ENCODE measurements at places on chromosomes 7 and 10. TPM values are rescaled to one million over a fixed set of nuclear protein-coding genes. Genes with fewer than 3 reads are reported as not detected.

IFIT3 gene
- total RNA-seq = 193 TPM

PVRIG gene
- total RNA-seq = not detected

MRLN gene
- total RNA-seq = not detected

GIMAP8 gene
- total RNA-seq = not detected

C7orf33 gene
- not detected for total RNA-seq

NUTM2D gene
- total RNA-seq = 6.2 TPM

SFRP4 gene
- total RNA-seq = 0.19 TPM

GHRHR gene
- not detected for total RNA-seq

CYP26A1 gene
- 0.53 TPM for total RNA-seq

GRCh38 chr7:18494821-18495408 lies 634 bp upstream of the HDAC9 start:
- peak overlapping the region; percentile 57 for H3K4me3 ChIP-seq
- no peaks in the 10 kb centered on the region for H3K36me3 ChIP-seq
- peaks cover 15% of the 10 kb centered on the region for H3K4me1 ChIP-seq
- DNase-seq = peak; percentile 78

DNA sequence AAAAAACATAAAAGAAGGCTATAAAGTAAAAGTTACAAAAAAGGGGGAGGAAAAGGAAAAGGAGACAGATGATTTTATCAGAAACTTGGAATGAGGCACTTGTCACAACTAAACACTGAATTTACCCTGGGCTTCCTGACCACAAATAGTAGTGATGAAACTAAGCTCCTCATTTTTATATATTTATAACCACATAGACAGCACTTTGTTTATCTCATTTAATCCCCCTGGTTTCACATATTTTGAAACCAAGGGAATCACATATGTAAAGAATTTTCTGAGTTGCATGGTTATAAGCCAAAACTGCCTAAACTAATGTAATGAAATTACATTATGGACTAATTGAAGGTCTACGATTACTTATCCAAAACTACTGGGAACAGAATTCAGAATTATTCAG lies 39.6 kb upstream of the MET start:
- H3K27ac ChIP-seq = no peak overlapping the region
- no peaks in the 10 kb centered on the region for H3K27me3 ChIP-seq
- H3K36me3 ChIP-seq = no peaks in the 10 kb centered on the region
- H3K4me1 ChIP-seq = peaks cover 15% of the 10 kb centered on the region
- H3K4me3 ChIP-seq = no peak overlapping the region
- peak; percentile 19 for DNase-seq

DNA sequence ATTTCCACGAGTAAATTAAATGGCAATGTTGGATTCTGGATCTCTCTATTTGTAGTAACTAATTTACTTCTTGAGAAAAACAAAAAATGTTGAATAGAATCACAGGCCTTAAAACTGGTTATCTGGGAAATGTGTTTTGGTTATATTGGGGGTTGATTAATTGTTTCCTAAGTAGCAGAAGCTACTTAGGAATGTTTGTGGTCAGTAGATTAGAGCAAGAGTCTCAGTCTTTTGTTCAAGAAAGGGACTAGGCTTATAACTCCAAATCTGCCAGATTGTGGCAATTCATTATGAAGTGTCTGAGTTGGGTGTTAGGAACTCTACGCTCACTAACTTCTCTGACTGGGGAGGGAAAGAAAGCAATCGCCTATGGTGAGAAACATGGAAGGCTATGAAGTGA lies 244.3 kb upstream of the PHYHIPL start:
- peak; percentile 97 for DNase-seq
- no peaks in the 10 kb centered on the region for H3K36me3 ChIP-seq

DNA sequence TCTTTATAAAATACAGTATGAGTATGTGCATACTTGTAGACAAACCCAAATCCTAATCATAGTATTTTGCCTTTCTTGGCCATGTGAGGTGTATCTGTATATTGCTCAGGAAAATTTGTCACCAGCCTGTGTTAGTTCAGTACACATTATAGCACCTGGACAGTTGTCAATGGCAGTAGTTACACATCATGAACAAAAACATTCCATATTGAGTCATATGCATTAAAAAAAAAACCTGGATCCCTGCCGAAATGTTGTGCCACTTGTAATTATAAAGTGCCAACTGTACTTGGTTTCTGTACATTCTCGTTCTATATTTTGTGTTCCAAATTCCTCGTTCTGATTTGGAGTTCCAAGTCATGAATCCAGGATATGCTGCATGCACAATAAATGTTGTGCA lies 410.4 kb downstream of the INHBA start:
- H3K27ac ChIP-seq = no peak overlapping the region
- no peaks in the 10 kb centered on the region for H3K36me3 ChIP-seq
- no peaks in the 10 kb centered on the region for H3K27me3 ChIP-seq
- no peaks in the 10 kb centered on the region for H3K4me1 ChIP-seq
- H3K4me3 ChIP-seq = no peak overlapping the region

DNA sequence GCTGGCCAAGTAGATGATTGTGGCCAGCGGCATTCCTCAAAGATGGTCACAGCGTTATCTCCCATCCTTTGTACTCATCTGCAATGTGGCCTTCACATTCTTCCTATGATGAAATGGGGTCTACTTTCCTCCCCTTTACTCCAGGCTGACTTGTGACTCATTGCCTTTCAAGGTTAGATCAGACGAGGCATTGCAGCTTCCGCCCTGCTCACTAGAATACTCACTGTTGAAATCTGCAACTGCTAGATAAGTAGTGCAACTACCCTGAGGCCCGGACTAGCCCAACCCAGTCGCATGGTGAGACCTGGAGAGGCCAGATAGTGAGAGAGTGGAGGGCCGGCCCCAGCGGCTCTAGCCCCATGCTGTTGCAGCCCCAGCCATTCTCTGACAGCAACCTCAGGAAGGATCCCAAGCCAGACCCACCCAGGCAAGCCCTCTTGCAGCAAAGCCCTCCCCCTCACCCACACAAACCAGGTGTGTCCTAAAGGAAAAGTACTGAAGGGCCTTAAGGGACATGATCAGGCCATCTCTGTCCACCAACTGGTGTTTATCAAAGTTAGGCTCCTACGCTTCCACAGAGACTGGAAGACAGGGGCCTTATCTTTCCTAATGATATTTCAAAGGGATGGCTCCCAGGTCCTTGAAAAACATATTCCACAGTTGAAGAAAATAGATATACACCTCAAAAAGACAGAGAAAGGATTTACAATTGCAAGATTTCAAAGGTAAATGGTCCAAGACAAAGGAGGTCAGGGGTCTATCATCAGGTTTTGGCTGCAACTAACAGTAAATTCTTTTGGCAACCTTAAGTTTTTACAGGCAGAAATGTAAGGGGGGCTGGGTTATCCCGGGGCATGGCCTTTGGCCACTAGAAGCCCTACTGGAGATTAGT lies 107.2 kb upstream of the TRIM24 start:
- no peak overlapping the region for H3K27ac ChIP-seq
- no peak for DNase-seq
- H3K36me3 ChIP-seq = no peaks in the 10 kb centered on the region
- H3K4me1 ChIP-seq = no peaks in the 10 kb centered on the region
- no peak overlapping the region for H3K4me3 ChIP-seq

DNA sequence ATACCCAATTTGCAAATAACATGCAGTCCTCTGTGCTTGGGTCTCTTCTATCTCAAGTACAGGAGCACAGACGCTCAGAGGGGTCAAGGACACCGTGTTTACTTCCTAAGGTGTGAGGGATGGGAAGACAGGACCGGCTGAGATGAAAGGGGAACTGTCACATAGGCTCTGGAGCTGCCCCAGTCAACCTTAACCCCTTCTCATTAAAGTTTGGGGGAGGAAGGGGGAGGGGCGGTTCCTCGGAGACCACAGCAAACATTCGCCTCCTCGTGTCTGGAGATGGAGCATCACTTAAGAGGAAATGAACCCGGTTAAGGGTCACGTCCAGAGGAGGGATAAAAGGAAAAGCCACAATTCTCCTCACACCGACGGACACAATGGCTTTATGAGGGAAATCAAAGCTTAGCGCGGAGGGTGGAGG lies 1.1 kb downstream of the SH3PXD2A start:
- peak overlapping the region; percentile 69 for H3K4me3 ChIP-seq
- peaks cover 41% of the 10 kb centered on the region for H3K4me1 ChIP-seq
- no peaks in the 10 kb centered on the region for H3K27me3 ChIP-seq
- no peaks in the 10 kb centered on the region for H3K36me3 ChIP-seq

DNA sequence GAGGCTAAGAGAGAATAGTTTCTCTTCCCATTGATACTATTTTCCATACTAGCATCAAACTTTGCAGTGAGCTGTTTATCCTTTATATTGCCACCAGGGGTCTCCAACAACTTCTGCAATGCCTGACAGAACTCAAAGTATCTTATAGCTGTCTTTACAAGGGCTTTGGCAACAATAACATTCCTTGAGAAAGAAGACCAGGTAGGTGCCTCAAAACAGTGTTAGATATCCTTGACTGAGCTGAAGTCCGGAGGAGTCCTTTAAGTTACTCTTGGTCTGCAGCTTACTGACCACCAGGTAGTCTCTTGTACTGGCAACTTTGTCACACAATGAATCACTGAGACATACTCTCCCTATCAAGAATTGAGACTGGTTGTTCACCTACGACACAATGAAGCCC lies 30.0 kb upstream of the TES start:
- no peak for DNase-seq
- no peak overlapping the region for H3K4me3 ChIP-seq
- no peak overlapping the region for H3K27ac ChIP-seq
- no peaks in the 10 kb centered on the region for H3K36me3 ChIP-seq
- peaks cover 8% of the 10 kb centered on the region for H3K4me1 ChIP-seq
- no peaks in the 10 kb centered on the region for H3K27me3 ChIP-seq

GRCh38 chr10:34580643-34581042 lies 234.5 kb downstream of the PARD3 start:
- H3K4me1 ChIP-seq = peaks cover 21% of the 10 kb centered on the region
- peak; percentile 91 for DNase-seq
- H3K27me3 ChIP-seq = no peaks in the 10 kb centered on the region

DNA sequence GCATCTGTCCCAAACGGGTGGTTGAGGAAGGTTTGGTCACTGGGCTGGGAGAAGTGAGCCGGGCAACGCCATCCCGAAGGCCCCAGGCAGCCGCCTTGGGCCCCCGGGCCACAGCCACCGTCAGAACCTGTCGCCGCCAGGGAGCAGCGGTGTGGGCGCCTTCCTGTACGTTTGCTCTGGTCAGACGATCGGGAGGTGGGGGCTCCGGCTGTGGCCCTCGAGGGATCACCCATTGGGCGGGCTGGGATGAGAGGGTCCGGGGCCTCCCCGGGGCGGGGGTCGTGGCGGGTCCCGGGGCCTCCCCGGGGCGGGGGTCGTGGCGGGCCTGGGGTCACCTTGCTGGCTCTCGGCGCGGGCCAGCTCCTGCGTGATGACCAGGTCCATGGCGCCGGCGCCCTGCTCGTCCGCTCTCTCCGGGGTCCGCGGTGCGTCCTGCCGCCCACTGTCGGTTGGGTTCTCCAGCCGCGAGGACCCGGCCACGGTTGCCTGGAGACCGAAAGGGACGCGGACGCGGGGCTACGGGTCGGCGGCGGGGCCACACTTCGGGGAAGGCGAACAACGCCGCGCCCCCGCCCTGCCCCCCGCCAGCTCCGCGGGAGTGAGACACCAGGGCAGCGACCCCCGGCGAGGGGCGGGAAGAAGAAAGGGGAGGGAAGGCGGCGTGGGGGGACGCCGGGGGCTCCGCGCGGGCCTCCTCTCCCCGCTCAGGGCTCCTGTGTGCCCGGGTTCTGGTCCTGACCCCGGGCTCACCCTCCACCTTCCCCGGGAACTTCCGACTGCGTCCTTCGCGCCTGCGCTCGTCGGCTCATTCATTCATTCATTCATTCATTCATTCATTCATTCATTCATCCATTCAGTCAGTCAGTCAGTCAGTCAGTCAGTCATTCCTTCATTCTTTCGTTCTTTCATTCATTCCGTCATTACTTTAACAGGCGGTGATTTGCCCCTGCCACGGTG lies at the start of gene CFAP46:
TSS of gene CFAP46 (minus strand) at position 470 of the 957 bp plus-strand sequence. CDS start at position 384, 86 bp downstream.
- no peaks in the 10 kb centered on the region for H3K4me1 ChIP-seq
- no peaks in the 10 kb centered on the region for H3K27me3 ChIP-seq
- peak; percentile 42 for DNase-seq
- H3K4me3 ChIP-seq = peak within 1 kb of the TSS; percentile 55
- no peak within 1 kb of the TSS for H3K27ac ChIP-seq

GRCh38 chr10:103756277-103756869 lies 99.0 kb downstream of the SH3PXD2A start:
- H3K27ac ChIP-seq = no peak overlapping the region
- H3K4me1 ChIP-seq = peaks cover 39% of the 10 kb centered on the region
- H3K4me3 ChIP-seq = no peak overlapping the region
- DNase-seq = no peak
- no peaks in the 10 kb centered on the region for H3K27me3 ChIP-seq

DNA sequence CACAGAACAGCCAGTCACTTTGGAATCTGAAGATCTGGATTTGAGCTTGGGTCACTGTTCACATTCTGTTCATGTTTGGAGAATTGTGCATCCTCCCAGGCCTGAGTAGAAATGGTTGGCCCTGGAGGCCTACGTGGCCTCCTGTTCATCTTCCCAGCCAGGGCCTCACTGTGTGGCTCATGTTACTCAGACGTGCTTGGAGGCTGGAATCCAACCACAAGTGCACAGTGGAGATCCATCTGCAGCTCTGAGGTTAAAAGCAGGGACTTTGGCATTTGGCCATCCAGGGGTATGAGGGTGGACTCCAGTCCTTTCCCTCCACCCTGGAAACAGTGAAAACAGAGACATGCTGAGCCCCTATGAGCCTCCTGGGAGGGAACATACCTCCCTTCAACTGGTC lies 709.0 kb upstream of the IGFBP3 start:
- no peaks in the 10 kb centered on the region for H3K36me3 ChIP-seq
- no peaks in the 10 kb centered on the region for H3K4me1 ChIP-seq
- peak; percentile 71 for DNase-seq
- H3K27ac ChIP-seq = no peak overlapping the region

- H3K27ac ChIP-seq = no peak overlapping the region
- H3K27me3 ChIP-seq = no peaks in the 10 kb centered on the region
- H3K4me1 ChIP-seq = no peaks in the 10 kb centered on the region
- H3K4me3 ChIP-seq = no peak overlapping the region
- DNase-seq = no peak
- no peaks in the 10 kb centered on the region for H3K36me3 ChIP-seq
Measured at GRCh38 chr10:22527520-22527919, 182.2 kb downstream of the SPAG6 start.

GRCh38 chr10:114485696-114486400 lies 81.5 kb upstream of the AFAP1L2 start:
- peaks cover 13% of the 10 kb centered on the region for H3K4me1 ChIP-seq
- no peak overlapping the region for H3K27ac ChIP-seq
- no peaks in the 10 kb centered on the region for H3K36me3 ChIP-seq

DNA sequence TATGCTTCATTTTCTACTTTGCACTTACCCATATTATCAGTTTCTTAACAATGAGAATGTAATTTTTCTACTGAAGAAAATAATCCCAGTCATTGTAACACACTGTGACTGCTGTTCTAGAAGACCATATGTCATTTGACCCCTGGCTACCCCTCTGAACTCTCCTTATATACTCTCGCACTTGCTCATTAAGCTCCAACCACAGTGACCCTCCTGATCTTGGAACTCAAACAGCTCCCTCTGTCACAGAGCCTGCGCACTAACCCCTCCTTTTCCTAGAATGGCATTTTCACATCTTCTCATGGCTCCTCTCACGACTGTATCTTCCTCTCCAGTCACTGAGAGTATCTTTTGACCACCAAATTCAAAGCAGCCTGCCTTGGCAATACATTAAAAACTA lies 169.7 kb downstream of the CACNA2D1 start:
- H3K36me3 ChIP-seq = no peaks in the 10 kb centered on the region
- H3K4me1 ChIP-seq = no peaks in the 10 kb centered on the region
- no peak overlapping the region for H3K4me3 ChIP-seq
- no peak for DNase-seq
- H3K27ac ChIP-seq = no peak overlapping the region

GRCh38 chr10:105148921-105149320 lies 507.8 kb downstream of the SORCS3 start:
- H3K36me3 ChIP-seq = no peaks in the 10 kb centered on the region
- H3K4me3 ChIP-seq = no peak overlapping the region
- H3K4me1 ChIP-seq = peaks cover 22% of the 10 kb centered on the region
- no peaks in the 10 kb centered on the region for H3K27me3 ChIP-seq
- H3K27ac ChIP-seq = peak overlapping the region; percentile 67
- peak; percentile 48 for DNase-seq
